ENCODE measurements at places on chromosomes 12 and 14. TPM values are rescaled to one million over a fixed set of nuclear protein-coding genes. Genes with fewer than 3 reads are reported as not detected.
A peak's percentile ranks its signal among the peaks of the same experiment; 100 is the strongest.

DNA sequence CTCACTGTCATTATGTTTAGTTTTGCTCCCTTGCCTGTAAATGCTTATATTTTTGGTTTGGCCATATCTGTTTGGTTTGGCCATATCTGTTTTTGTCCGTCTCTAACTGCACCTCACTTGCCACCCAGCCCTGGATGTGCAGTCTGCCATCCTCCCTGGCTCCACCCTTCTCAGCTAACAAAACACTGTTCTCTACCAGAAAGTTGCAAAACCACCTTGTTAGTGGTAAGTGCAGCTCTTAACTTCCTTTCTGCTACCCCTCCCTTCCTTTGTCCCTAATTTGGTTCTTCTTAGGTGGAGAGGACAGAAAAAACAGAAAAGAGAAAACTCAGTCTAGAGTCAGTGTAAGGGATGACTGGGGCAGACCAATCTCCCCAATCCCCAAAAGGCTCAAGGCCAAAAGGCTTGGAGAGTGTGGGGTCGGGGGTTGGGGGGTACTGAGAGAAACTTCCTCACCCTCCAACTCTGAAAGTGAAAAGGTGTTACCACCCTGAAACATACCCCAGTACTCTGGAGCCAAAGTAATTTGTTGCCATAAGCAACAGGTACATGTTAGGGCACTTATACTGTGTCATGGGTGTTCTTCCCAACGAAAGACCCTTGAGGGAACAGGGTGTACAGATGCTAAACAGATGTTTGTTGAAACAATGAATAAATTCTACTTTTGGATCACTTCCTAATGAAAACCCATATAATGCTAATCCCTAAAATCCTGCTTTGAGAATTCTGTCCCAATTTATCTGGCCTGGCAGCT is 5.0 kb downstream of the BIN2 start:
- no peak for DNase-seq

The ERO1A gene
- total RNA-seq, result 49.7 TPM

The PLEKHH1 gene
- 0.43 TPM for total RNA-seq

- DNase-seq, result no peak
Observed at GRCh38 chr14:72699443-72699842, 194.5 kb downstream of the DPF3 start.

DNA sequence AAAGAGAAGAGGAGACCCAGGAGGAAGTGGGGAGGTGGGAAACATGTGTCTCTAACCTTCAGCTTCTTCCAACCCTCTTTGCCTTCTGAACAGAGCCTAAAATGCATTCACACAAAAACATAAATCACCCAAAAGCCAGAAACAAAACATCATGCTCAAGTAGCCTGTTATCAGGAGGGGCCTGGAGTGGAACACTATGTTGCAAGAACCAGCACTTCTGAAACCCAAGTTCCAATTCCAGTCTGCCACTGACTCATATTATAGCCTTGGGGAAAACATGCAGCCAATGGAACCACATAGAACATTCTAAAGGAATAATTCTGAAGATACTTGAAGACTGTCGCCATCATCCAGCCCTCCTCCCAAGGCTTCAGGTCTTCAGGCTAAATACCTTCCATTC is 169.8 kb upstream of the PLXNC1 start:
- DNase-seq, result peak; percentile 87

GRCh38 chr14:51575349-51576116 is 76.2 kb upstream of the FRMD6 start:
- no peak for DNase-seq

DNA sequence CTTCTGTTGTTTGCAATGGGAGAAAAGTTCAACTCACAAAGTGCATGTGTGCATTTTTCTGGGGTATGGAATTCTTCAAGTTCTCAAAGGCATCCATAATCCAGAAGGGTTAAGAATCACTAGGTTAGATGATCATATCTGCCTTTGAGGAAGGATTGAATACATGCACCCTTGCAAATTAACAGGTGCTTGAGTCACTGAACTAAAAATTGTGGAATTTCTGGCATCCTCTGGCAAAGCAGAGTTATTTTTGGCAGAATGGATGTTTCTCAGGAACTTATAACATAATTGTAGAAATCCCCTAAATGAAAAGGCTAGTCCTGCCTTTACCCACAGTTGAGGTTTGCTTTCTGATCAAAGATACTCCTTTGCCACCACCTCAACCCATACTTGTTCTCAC is 136.5 kb upstream of the DYRK2 start:
- no peak for DNase-seq

The LALBA gene
- not detected for total RNA-seq

- no peak for DNase-seq
Observed at GRCh38 chr14:22651586-22651985, 7.4 kb upstream of the OR6J1 start.

- DNase-seq, result no peak
Observed at GRCh38 chr14:22721213-22721612, 45.3 kb upstream of the OXA1L start.

DNA sequence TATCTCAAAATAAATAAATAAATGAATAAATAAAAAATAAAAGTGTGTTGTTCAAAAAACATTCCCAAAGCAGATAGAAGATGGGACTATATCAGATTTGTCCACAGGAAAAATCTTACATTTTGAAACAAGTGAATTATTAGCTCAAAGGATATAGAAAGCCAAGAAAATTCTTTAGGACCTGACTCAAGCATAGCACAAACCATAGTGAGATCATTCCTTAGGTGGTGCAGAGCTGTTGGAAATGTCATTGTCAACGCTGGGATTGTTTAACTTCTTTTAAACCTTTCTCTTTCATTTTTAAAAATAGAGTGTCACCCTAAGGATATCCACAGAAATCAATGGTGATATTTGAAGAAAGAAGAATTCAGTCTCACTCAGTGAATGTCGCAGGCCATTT is 43.5 kb downstream of the DRAM1 start:
- DNase-seq, result no peak

DNA sequence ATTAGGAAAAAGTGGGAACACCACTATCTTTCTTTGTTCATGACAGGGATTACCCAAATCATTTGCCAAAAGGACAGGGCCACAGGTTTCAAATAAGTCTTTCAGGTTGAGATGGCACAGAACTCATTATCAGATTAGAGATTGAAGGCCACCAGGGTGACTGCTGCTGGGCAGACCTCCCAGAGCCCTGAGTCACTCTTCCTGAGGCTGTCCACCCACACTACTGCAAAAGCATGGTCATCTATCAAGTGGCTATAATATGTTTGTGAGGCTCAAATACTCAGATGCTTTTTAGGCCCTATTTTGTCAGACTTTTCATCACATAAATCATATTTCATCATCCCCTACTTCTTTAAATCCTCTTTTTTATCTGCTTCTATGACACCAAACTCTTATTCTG is 155.3 kb upstream of the CCDC196 start:
- no peak for DNase-seq

The TMPRSS12 gene
- total RNA-seq, result not detected

DNA sequence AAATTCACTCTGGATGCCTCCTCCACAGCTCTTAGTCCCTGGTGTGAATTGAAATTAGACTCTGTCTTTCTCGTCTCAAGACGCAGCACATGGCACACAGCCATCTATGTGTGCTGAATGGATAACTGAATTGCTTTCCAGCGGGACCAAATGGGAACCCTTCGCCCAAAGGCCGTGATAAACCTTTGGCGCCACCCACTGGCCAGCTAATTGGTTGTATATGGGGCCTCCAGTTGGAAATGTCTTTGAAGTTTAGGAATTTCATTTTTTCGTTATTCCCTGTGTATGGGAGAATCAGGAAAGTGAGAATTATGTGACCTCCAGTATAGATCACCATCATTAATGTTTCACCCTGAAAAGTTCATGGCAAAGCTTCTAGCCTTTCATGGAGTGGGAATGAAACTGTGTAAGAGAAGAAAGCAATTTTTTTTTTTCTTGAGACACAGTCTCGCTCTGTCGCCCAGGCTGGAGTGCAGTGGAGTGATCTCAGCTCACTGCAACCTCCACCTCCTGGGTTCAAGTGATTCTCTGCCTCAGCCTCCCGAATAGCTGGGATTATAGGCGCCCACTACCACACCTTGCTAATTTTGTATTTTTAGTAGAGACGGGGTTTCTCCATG is 9.8 kb upstream of the HSP90AA1 start:
- peak; percentile 80 for DNase-seq

- peak; percentile 66 for DNase-seq
Observed at GRCh38 chr12:69570000-69570516, 15.2 kb upstream of the CCT2 start.

The RD3L gene
- total RNA-seq, result not detected

GRCh38 chr12:107736914-107737313 is 24.0 kb downstream of the PRDM4 start:
- DNase-seq, result no peak

DNA sequence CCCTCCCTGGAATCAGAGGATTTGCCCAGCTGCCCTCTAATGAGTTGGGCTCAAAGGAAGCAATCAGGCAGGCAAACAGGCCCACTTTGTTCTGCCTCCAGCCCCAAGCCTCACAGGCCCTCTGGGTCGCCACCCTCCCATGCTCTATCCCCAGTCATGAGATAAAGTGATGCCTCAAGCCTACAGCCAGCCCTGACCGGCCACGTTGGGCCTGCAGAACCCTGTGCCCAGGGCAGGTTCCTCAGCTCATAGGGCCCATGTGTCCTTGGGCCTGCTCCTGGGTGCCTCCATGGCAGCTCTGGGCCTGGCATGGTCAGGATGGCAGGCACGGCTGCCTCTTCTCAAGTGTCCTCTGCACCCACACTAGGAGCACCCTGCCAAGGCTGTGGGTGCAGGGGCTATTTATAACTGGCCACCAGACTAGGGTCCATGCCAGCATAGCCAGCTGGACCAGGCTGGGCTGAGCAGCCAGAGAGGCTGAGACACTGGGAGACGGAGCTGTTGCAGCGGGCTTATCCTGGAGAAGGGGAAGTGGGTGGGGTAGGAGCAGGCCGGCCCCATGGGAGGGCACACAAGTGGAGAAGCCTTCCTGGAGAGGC is 20.2 kb downstream of the HDAC7 start:
- DNase-seq, result no peak

The GPD1 gene
- total RNA-seq, result under 0.01 TPM

- no peak for DNase-seq
Observed at GRCh38 chr12:55629058-55629841, 7.4 kb upstream of the OR10P1 start.

GRCh38 chr14:80215756-80216581 is 4.7 kb upstream of the DIO2 start:
- no peak for DNase-seq

- peak; percentile 92 for DNase-seq
Observed at GRCh38 chr12:132812631-132813305, 15.9 kb downstream of the GOLGA3 start.
